K562 (cell line): ENCODE measurements at places on chromosomes 3 and 15.

GRCh38 chr3:185361920-185362319 lies 1.0 kb upstream of the MAP3K13 start:
- DNase-seq: no peak

- no peak for DNase-seq
These were observed 102.8 kb downstream of the STT3B start for GRCh38 chr3:31635545-31635944.

- no peak for DNase-seq
These were observed 36.6 kb downstream of the ATP2B2 start for GRCh38 chr3:10468613-10469354.

- DNase-seq: no peak
These were observed 132.0 kb downstream of the EEFSEC start for GRCh38 chr3:128285042-128285966.

DNA sequence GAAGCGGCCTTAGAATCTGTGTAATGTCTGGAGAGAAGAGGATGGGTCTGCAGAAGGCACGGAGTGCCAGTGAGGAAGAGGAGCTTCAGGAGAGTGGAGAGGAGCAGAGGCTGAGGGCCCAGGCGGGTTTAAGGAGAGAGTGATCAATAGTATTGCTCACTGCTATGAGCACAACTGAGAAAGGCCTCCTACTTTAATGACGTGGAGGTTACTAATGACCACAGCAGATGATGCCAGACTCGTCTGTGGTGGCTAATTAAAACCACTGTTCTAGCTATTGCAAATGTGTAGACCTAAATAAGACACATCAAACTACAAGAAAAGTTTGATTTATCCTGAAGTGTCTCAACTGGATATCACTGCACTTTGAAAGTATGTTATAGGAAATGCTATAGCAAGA lies 33.2 kb downstream of the MTMR10 start:
- DNase-seq: no peak

GRCh38 chr3:141368062-141368924 lies at the start of gene ZBTB38:
Gene ZBTB38, plus strand, starts transcription at chr3:141368504. Its CDS starts 73,885 bp downstream, at chr3:141442389.
- DNase-seq: peak; percentile 90

GRCh38 chr3:50388016-50388719 lies 28.8 kb upstream of the TMEM115 start:
- DNase-seq: peak; percentile 14

DNA sequence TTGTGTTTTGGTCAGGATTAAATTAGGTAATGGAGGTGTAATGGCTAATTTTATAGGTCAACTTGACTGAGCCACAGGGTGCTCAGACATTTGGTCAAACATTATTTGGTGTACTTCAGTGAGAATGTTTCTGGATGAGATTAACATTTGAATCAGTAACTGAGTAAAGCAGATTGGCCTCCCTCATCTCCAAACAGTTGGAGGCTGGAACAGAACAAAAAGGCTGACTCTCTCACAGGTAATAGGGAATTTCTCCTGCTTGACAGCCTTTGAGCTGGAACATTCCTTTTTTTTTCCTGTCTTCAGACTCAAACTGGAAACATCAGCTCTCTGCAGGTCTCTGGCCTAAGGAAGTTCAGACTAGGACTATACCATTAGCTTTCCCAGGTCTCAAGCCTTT lies 280.7 kb downstream of the ZBTB20 start:
- DNase-seq: no peak
